ENCODE measurements at places on chromosomes 3 and 15. TPM values are rescaled to one million over a fixed set of nuclear protein-coding genes. Genes with fewer than 3 reads are reported as not detected.

Gene SMAD6
- total RNA-seq, result 7.0 TPM

- no peaks in the 10 kb centered on the region for H3K4me1 ChIP-seq
- H3K36me3 ChIP-seq, result no peaks in the 10 kb centered on the region
- no peak overlapping the region for H3K27ac ChIP-seq
Measured at GRCh38 chr3:161556533-161556932, 59.9 kb downstream of the OTOL1 start.

DNA sequence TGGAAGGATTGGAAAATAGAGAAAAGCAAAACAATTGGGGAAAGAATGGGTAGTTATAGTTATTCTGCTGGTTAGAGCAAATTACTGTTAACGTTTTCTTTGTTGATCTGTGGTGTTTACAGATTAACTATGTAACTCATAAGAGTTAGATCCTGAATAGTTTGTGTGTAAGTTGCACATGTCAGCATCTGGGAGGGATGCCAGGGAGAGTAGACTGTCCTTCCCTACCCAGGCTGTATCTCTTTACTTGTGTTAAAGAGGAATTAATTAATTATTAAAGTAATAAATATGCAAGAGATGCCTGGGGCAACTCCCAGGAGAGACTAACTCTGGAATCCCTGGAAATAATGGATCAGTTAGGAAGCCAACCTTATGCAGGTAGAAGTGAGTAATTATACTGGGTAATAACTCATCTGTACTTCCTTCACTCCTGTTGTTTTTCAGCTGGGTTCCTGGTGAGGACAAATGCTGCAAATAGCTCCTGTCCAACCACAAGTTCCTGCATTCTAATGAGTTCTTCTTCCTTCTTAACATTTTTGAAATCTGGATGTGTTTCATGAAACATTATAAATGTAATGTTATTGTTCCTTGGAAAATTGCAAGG, 18.9 kb downstream of the GHRL start:
- peaks cover 22% of the 10 kb centered on the region for H3K36me3 ChIP-seq
- H3K4me1 ChIP-seq, result no peaks in the 10 kb centered on the region
- DNase-seq, result no peak
- no peaks in the 10 kb centered on the region for H3K27me3 ChIP-seq
- H3K27ac ChIP-seq, result no peak overlapping the region

DNA sequence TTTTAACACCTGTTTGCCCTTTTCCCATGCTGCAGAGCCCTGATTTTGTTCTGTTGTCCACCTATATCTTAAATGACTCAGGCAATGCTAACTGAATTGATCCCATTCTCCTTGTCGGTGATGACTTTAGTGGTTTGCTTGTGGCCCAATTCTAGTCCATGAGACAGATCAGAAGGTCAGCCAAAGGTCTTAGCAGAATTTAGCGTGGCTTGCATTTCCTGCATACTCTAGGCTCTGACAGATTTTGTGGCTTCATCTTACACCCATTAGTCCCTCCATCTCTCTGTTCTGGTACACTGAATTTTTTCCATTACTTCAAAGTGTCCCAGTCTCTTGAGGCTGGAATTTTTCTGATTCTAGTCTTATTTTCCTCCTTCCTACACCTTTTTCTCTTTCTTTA, 161.9 kb downstream of the STAC start:
- no peak overlapping the region for H3K4me3 ChIP-seq
- H3K27me3 ChIP-seq, result no peaks in the 10 kb centered on the region
- H3K36me3 ChIP-seq, result no peaks in the 10 kb centered on the region
- H3K4me1 ChIP-seq, result no peaks in the 10 kb centered on the region
- no peak overlapping the region for H3K27ac ChIP-seq
- DNase-seq, result no peak

- no peak overlapping the region for H3K27ac ChIP-seq
- H3K36me3 ChIP-seq, result no peaks in the 10 kb centered on the region
- H3K4me3 ChIP-seq, result no peak overlapping the region
- no peak for DNase-seq
- no peaks in the 10 kb centered on the region for H3K27me3 ChIP-seq
Measured at GRCh38 chr15:98778960-98779359, 130.6 kb downstream of the IGF1R start.

Measured in H1 (cell line).